Effector memory CD4-positive, alpha-beta T cell (primary cell): ENCODE measurements at places on chromosomes 7 and 10.

GRCh38 chr10:47458466-47459154 lies 25.3 kb downstream of the ANXA8 start:
- no peaks in the 10 kb centered on the region for H3K36me3 ChIP-seq
- no peaks in the 10 kb centered on the region for H3K4me1 ChIP-seq
- no peak overlapping the region for H3K27ac ChIP-seq
- DNase-seq, result no peak

DNA sequence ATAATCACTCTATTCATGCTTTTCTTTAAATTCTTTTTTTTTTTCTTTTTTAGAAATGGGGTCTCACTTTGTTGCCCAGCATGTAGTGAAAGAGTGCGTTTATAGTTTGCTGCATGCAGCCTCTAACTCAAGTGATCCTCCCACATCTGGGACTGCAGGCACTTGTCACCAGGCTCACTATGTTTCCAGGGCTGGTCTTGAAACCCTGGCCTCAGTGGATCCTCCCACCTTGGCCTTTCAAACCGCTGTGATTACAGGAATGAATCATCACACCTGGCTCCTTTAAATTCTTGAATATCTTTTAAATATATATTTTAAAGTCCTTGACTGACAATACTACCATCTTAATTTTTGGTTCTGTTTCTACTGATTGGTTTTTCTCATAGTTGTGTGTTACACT lies 591.6 kb upstream of the KCND2 start:
- H3K4me1 ChIP-seq, result no peaks in the 10 kb centered on the region
- no peaks in the 10 kb centered on the region for H3K27me3 ChIP-seq
- H3K27ac ChIP-seq, result no peak overlapping the region
- H3K36me3 ChIP-seq, result no peaks in the 10 kb centered on the region
- H3K4me3 ChIP-seq, result no peak overlapping the region

DNA sequence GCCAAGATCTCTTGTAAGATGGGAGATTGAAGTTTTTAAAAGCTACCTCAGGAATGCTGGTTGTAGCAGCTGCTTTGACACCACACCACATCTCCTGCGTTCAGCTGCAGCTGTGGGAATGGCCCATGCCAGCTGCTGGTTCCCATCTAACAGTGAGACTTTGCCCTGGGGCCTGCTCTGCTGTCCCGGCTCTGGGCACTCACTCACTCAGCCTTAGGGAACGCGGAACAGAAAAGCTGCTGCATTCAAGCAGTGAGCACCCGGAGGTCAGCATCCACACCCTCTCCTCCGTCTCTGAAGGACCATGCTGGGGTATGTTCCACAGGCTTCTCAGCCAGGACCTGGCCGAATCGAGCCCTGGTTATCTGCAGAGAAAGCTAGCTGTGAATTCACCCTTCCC lies 197.1 kb upstream of the CXCL12 start:
- no peaks in the 10 kb centered on the region for H3K4me1 ChIP-seq
- no peak for DNase-seq
- no peak overlapping the region for H3K4me3 ChIP-seq
- H3K27me3 ChIP-seq, result no peaks in the 10 kb centered on the region

- H3K4me1 ChIP-seq, result no peaks in the 10 kb centered on the region
- H3K36me3 ChIP-seq, result no peaks in the 10 kb centered on the region
- DNase-seq, result no peak
- no peak overlapping the region for H3K4me3 ChIP-seq
- no peaks in the 10 kb centered on the region for H3K27me3 ChIP-seq
Observed at GRCh38 chr10:46069771-46070463, 23.8 kb upstream of the MSMB start.

GRCh38 chr7:112515989-112516388 lies 35.2 kb downstream of the LSMEM1 start:
- H3K36me3 ChIP-seq, result no peaks in the 10 kb centered on the region
- H3K4me3 ChIP-seq, result no peak overlapping the region
- no peaks in the 10 kb centered on the region for H3K27me3 ChIP-seq

DNA sequence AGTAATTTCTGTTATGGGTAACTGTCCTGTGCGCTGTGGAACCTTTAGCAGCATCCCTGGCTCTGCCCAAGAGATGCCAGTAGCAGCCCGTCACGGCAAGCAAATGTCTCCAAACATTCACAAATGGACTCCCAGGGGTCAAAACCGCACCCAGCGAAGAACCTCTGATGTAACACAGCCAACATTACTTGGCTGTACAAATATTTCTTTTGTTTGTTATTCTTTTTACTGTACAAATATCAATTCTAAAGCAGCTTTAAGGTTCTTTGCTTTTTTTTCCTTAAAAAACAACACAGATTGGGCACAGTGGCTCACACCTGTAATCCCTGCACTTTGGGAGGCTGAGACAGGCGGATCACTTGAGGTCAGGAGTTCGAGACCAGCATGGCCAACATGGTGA lies 182.5 kb downstream of the KMT2E start:
- no peak overlapping the region for H3K27ac ChIP-seq
- no peak overlapping the region for H3K4me3 ChIP-seq
- H3K4me1 ChIP-seq, result no peaks in the 10 kb centered on the region

GRCh38 chr7:135707570-135707966 lies 20.4 kb downstream of the SLC13A4 start:
- H3K4me3 ChIP-seq, result no peak overlapping the region
- no peaks in the 10 kb centered on the region for H3K4me1 ChIP-seq
- no peak overlapping the region for H3K27ac ChIP-seq
- H3K36me3 ChIP-seq, result no peaks in the 10 kb centered on the region

DNA sequence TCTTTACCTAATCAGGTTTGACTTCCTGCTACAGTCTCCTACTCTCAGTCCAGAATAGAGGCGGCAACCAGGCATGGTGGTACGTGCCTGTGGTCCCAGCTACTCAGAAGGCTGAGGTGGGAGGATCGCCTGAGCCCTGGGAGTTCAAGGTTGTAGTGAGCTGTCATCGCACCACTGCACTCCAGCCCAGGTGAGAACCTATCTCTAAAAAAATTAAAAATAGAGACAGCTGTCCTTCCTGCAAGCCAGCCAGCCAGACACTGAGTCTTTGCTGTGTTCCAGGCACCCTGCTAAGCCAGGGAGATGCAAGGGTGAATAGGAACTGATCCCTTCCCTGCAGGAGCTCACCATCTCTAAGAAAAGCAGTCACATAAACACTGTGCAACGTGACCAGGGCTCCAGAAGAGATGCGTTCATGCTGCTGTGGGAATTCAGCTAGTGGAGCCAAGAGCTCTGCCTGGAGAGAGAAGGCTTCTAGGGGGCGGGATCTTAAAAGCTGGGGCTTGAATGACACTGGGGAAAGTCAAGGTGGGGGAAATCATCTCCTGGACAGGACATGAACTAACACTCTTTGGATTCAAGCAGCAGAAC lies 22.1 kb upstream of the SLIT1 start:
- no peaks in the 10 kb centered on the region for H3K4me1 ChIP-seq
- no peaks in the 10 kb centered on the region for H3K36me3 ChIP-seq
- no peak overlapping the region for H3K27ac ChIP-seq
- DNase-seq, result no peak

DNA sequence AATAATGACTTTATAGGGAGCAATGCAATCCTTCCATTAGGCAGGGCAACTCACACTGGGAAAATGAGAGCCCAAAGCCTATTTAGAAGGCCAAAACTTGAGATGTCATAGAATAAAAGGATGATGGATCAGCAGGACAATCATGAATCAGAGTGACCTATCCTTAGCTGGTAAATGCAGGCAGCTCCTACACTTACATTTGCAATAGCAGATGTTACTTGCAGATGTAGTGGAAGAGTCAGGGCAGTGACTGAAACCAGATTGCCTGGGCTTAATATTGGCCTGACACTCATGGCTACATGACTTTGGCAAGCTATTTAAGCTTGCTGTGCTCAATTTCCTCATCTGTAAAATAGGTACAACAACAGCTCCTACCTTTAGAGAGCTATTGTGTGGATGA lies 98.7 kb downstream of the PRTFDC1 start:
- no peaks in the 10 kb centered on the region for H3K36me3 ChIP-seq
- no peaks in the 10 kb centered on the region for H3K4me1 ChIP-seq
- no peaks in the 10 kb centered on the region for H3K27me3 ChIP-seq
- H3K27ac ChIP-seq, result no peak overlapping the region
- H3K4me3 ChIP-seq, result no peak overlapping the region
- no peak for DNase-seq

DNA sequence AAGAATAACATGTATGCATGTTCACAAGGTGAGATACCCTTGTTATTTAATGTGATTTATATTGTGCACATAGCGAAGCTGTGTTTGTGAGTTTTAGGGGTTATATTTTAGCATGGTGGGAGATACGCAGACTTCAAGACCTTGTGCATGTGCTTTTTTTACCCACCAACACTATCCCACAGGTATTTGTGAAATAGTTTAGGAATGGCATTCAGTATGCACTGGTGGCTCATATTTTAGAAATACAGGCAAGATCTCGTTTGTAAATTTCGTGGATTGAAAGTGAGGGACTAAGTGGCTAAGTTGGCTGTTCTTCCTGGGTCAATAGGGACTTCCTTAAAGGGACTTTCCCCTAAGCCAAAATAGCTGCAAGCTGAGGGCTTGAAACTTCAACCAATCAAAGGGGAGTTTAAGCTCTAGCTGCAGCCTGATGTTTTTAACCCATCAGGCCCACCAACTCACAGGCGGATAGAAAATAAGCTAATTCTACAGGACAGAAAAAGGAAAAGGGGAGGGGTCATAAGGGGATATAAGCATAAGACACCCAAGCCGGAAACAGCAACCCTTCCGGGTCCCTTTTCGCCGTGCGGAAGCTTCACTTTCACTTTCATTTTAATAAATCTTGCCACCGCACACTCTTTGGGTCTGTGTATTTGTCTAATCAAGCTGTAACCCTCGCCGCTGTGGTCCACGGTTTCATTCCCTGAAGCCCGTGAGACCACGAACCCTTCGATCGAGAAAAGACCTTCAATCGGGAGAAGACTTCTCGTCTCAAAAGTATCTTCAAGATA lies 291.0 kb downstream of the GPR158 start:
- no peaks in the 10 kb centered on the region for H3K27me3 ChIP-seq
- H3K27ac ChIP-seq, result no peak overlapping the region
- no peaks in the 10 kb centered on the region for H3K36me3 ChIP-seq
- DNase-seq, result no peak

- H3K4me1 ChIP-seq, result peaks cover 15% of the 10 kb centered on the region
- peaks cover 8% of the 10 kb centered on the region for H3K27me3 ChIP-seq
- DNase-seq, result no peak
- H3K27ac ChIP-seq, result no peak overlapping the region
- peaks cover 12% of the 10 kb centered on the region for H3K36me3 ChIP-seq
- H3K4me3 ChIP-seq, result no peak overlapping the region
Observed at GRCh38 chr10:101573885-101574753, 13.9 kb downstream of the POLL start.

GRCh38 chr10:94213001-94213530 lies 149.7 kb downstream of the NOC3L start:
- H3K27me3 ChIP-seq, result no peaks in the 10 kb centered on the region
- no peak overlapping the region for H3K4me3 ChIP-seq
- DNase-seq, result no peak
- H3K4me1 ChIP-seq, result no peaks in the 10 kb centered on the region

DNA sequence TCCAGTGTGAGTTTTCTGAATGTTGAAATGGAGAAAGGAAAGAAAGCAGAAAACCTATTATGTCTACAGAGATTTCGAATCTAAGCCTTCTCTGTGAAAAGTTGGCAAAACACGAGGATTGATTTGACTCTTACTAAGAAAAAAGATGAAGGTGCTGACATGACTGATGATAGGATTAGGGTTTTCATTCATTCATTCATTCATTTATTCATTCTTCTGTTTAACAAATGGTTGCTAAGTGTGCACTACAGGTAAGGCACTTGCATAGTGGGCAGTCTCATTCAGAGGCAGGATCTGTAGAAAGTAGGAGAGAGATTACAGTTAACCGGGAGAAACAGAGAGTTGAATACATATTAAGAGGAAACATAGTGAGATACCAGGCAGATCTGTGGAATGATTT lies 137.1 kb downstream of the ZNF365 start:
- no peak overlapping the region for H3K27ac ChIP-seq
- no peak overlapping the region for H3K4me3 ChIP-seq
- no peaks in the 10 kb centered on the region for H3K36me3 ChIP-seq
- H3K27me3 ChIP-seq, result no peaks in the 10 kb centered on the region
- no peak for DNase-seq

GRCh38 chr7:36306222-36306621 lies 83.4 kb upstream of the ANLN start:
- H3K4me3 ChIP-seq, result no peak overlapping the region
- DNase-seq, result no peak
- no peaks in the 10 kb centered on the region for H3K4me1 ChIP-seq

GRCh38 chr7:80722616-80723195 lies 84.3 kb downstream of the CD36 start:
- no peaks in the 10 kb centered on the region for H3K4me1 ChIP-seq
- H3K27me3 ChIP-seq, result no peaks in the 10 kb centered on the region
- H3K27ac ChIP-seq, result no peak overlapping the region
- DNase-seq, result no peak
- no peak overlapping the region for H3K4me3 ChIP-seq

GRCh38 chr10:119700321-119700954 lies 25.4 kb upstream of the INPP5F start:
- no peaks in the 10 kb centered on the region for H3K27me3 ChIP-seq
- H3K36me3 ChIP-seq, result no peaks in the 10 kb centered on the region
- no peaks in the 10 kb centered on the region for H3K4me1 ChIP-seq
- no peak for DNase-seq
- no peak overlapping the region for H3K4me3 ChIP-seq

- peaks cover 3% of the 10 kb centered on the region for H3K27me3 ChIP-seq
- H3K4me1 ChIP-seq, result peaks cover 3% of the 10 kb centered on the region
- H3K36me3 ChIP-seq, result no peaks in the 10 kb centered on the region
Observed at GRCh38 chr7:92423710-92424131, 23.6 kb upstream of the GATAD1 start.

- peaks cover 71% of the 10 kb centered on the region for H3K4me1 ChIP-seq
- H3K36me3 ChIP-seq, result no peaks in the 10 kb centered on the region
- no peaks in the 10 kb centered on the region for H3K27me3 ChIP-seq
- DNase-seq, result no peak
- peak overlapping the region; percentile 75 for H3K27ac ChIP-seq
Observed at GRCh38 chr10:104330168-104331110, 7.8 kb downstream of the ITPRIP start.

GRCh38 chr10:104479906-104480593 lies 126.4 kb downstream of the CFAP58 start:
- no peak for DNase-seq
- H3K4me1 ChIP-seq, result no peaks in the 10 kb centered on the region
- H3K4me3 ChIP-seq, result no peak overlapping the region

- no peak for DNase-seq
- H3K4me3 ChIP-seq, result no peak overlapping the region
- H3K27ac ChIP-seq, result no peak overlapping the region
- no peaks in the 10 kb centered on the region for H3K27me3 ChIP-seq
- H3K36me3 ChIP-seq, result no peaks in the 10 kb centered on the region
Observed at GRCh38 chr7:33964417-33965182, 59.3 kb downstream of the BMPER start.

- H3K27ac ChIP-seq, result no peak overlapping the region
- no peak overlapping the region for H3K4me3 ChIP-seq
- H3K36me3 ChIP-seq, result no peaks in the 10 kb centered on the region
- H3K4me1 ChIP-seq, result peaks cover 16% of the 10 kb centered on the region
- no peak for DNase-seq
Observed at GRCh38 chr7:2063563-2064260, 169.0 kb downstream of the MAD1L1 start.

- H3K36me3 ChIP-seq, result no peaks in the 10 kb centered on the region
- no peak for DNase-seq
- H3K4me1 ChIP-seq, result no peaks in the 10 kb centered on the region
- no peak overlapping the region for H3K27ac ChIP-seq
- no peaks in the 10 kb centered on the region for H3K27me3 ChIP-seq
- no peak overlapping the region for H3K4me3 ChIP-seq
Observed at GRCh38 chr10:88491314-88491713, 91.8 kb downstream of the RNLS start.
